ENCODE measurements at places on chromosomes 11 and 22. TPM values are rescaled to one million over a fixed set of nuclear protein-coding genes. Genes with fewer than 3 reads are reported as not detected.

DNA sequence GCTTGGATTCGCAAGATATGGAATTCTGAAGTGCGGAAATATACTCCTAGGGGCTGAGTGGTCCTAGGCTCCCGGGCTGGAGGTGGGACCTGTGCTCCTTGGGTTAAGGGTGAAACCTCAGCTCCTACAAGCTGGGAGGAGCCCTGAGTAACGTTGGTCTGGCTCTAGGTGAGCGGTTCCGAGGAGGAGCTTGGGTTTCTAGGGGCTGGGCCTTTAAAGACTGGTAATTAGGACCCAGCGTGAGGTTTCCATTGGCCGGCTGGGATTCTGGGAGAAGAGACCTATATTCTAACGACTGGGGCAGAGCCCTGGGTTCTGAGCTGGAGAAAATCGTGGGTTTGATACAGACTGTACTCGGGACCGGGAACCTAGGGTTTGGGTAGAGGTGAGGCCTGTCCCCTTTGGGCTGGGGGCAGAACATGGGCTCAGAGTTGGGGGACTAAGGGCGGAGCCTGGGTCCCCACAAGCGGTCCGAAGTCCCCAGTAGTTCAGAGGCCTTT is 882 bp upstream of the MAP4K2 start:
- DNase-seq: no peak

DNA sequence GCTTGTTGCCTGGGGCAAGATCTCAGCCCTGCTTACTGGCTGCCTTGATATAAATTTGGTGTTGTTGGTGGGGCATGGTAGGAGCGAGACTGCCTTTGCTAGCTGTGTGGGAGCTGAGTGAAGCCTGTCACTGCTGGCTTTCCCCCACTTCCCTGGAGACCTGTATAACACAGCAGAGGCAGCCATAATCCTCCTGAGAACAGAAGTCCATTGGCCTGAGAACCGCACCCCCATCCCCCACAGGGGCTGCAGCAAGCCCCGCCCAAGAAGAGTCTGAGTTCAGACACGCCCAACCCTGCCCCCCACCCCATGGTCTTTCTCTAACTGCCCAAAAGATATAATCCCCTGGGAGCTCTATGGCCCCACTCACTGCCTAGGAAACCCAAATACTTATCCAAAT is 39.2 kb upstream of the ARHGAP42 start:
- DNase-seq: no peak

- DNase-seq: no peak
Observed at GRCh38 chr11:94734563-94735275, 33.4 kb upstream of the AMOTL1 start.

- DNase-seq: no peak
Observed at GRCh38 chr11:33874433-33874832, 17.4 kb downstream of the LMO2 start.

GRCh38 chr11:64789331-64790204 is 11.2 kb upstream of the SF1 start:
- DNase-seq: no peak

DNA sequence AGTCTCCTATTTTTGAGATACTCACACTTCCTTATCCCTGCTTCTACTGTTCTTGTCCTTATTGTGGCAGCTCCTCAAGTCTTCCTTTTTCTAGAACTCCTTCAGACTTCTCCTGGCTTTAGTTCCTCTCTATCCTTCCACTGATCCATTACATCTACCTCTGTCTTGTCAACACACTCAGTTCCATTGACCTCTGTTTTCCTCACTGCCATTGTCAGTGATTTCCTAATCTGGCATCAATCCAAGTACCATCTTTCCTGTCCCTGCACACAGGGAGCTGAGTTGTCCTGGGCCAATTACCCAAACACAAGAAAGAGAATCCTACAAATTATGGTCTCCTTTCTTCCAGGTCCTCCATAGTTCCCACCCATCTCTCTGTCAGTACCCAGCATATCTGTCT is 27.9 kb upstream of the RIC3 start:
- no peak for DNase-seq

DNA sequence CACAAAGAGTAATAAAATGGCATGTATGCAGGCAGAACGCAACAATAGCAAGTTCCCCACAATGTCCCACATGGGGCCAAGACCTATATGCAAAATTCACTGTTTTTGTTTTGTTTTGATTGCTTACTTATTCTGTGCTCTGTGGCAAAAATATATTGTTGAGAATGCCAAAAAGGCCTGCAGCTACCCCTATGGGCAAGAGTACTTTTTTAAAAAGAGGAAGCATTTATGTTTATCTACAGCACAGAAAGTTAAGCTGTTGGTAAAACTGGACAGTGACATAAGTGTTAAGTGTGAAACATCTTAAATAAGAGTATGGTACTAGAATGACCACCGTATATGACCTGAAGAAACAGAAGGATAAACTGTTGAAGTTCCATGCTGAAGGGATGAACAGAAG is 301.9 kb upstream of the ZC3H12C start:
- no peak for DNase-seq

- DNase-seq: no peak
Observed at GRCh38 chr11:45098929-45099328, 47.5 kb upstream of the PRDM11 start.

DNA sequence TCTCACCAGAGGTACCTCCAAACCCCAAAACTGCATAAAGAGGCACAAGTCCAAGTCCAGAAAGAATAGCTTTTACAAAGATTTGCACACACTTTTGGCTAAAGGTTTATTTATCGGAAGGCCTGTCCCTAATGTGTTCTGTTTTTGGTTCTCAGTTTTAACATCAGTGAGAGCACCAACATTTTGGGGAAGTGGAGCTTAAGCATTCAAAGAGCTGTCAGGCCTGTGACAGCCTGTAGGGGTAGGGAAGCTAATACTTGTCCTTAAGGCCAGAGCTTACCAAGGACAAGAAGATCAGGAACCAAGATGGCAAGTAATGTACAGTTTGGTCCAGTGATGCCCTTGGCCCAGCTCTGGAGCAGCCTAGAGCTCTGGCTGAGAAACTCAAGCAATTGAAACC is 38.9 kb upstream of the SCUBE2 start:
- DNase-seq: no peak

GRCh38 chr11:84144531-84144930 is 858.4 kb upstream of the CCDC90B start:
- no peak for DNase-seq

DNA sequence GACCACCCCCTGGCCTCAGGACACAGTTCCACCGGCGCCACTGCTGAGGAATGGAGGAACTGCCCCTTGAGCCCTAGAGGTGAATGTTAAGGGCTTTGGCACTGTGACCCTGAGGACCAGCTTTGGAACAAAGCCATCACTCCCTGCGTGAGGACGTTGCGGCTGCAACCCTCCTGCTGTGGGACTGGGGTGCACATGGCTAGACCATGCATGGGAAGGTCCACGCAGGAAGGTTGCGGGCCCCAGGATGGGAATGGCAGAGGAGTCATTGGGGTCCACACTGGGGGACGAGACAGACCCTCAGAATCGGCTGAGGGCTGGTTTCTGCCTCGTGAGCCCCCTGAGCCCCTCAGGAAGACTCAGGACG is 6.4 kb upstream of the ADORA2A start:
- DNase-seq: no peak

GRCh38 chr11:113587308-113587739 is 112.1 kb upstream of the DRD2 start:
- DNase-seq: no peak

GRCh38 chr11:123173040-123173855 is 21.8 kb downstream of the CLMP start:
- DNase-seq: no peak

GRCh38 chr11:118846181-118846935 is 37.3 kb upstream of the CXCR5 start:
- no peak for DNase-seq

- no peak for DNase-seq
Observed at GRCh38 chr22:50117168-50117762, 27.5 kb downstream of the MOV10L1 start.

- DNase-seq: no peak
Observed at GRCh38 chr11:131089727-131090245, 173.5 kb upstream of the SNX19 start.

Gene LINC01488
- not detected for polyA plus RNA-seq

Gene DLG2
- 12.8 TPM for polyA plus RNA-seq

Gene CHRDL2
- 0.45 TPM for polyA plus RNA-seq

Gene B4GALNT4
- polyA plus RNA-seq: 57.3 TPM

Gene TUB
- polyA plus RNA-seq: 22.2 TPM

Gene PDGFD
- 29.9 TPM for polyA plus RNA-seq

Gene FGF3
- not detected for polyA plus RNA-seq

Gene SCGB1D2
- 2.0 TPM for polyA plus RNA-seq

Gene WT1
- 230 TPM for polyA plus RNA-seq

Measured in right renal pelvis (tissue), 4 donors.